T-helper 17 cell (primary cell): ENCODE measurements at places on chromosomes 1 and 21. TPM values are rescaled to one million over a fixed set of nuclear protein-coding genes. Genes with fewer than 3 reads are reported as not detected.
A peak's percentile ranks its signal among the peaks of the same experiment; 100 is the strongest.

Gene TESK2
- total RNA-seq = 6.5 TPM

Gene FASLG
- total RNA-seq = not detected

Gene PIK3R3
- 0.32 TPM for total RNA-seq

- peak overlapping the region; percentile 96 for H3K27ac ChIP-seq
- peaks cover 13% of the 10 kb centered on the region for H3K4me1 ChIP-seq
- H3K36me3 ChIP-seq = peaks cover 3% of the 10 kb centered on the region
- DNase-seq = no peak
- peak overlapping the region; percentile 100 for H3K4me3 ChIP-seq
Measured at GRCh38 chr1:150321826-150322166, 463 bp downstream of the PRPF3 start.

DNA sequence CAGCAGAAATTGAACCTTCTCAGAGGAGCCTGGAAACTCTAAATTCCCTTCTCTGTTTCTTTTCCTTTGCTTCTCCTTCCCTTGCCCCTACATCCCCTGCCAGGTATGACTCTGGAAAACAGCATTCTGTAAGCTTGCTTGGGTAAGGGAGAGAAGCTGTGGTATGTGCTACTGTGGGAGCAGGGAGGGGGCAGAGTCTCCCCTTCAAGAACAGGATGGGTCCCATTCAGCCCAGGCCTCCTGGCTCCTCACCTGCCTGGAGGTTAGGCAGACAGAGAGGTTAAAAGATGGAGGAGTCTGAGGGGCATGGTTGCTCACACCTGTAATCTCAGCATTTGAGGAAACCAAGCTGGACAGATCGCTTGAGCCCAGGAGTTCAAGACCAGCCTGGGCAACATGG is 40.6 kb upstream of the UBE2U start:
- no peak overlapping the region for H3K27ac ChIP-seq
- no peak overlapping the region for H3K4me3 ChIP-seq
- no peak for DNase-seq
- no peaks in the 10 kb centered on the region for H3K4me1 ChIP-seq

DNA sequence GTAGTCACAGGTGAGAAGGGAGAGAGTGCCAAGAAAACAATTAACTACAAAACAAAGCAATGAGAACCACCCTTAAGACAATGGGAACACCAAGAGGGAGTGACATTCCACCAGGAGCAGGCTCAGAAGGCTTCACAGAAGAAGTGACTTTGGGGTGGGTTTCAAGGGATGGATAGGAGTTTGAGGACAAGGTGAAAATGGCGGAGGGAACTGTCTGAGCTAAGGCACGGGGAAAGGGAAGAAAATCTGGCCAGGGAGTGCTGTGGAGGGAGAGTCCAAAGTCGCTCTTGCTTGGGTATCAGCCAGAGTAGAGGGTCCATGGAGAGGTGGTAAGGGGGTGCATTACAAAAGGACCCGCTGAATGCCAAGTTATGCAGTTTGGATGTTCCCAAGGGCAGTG is 87.3 kb downstream of the CAMK2N1 start:
- no peak overlapping the region for H3K27ac ChIP-seq
- peaks cover 4% of the 10 kb centered on the region for H3K4me1 ChIP-seq
- H3K36me3 ChIP-seq = peaks cover 5% of the 10 kb centered on the region
- peaks cover 52% of the 10 kb centered on the region for H3K27me3 ChIP-seq
- no peak overlapping the region for H3K4me3 ChIP-seq

GRCh38 chr21:37269481-37269880 is 2.3 kb upstream of the VPS26C start:
- peak overlapping the region; percentile 3 for H3K4me3 ChIP-seq
- peaks cover 3% of the 10 kb centered on the region for H3K36me3 ChIP-seq
- no peak for DNase-seq
- no peaks in the 10 kb centered on the region for H3K27me3 ChIP-seq

GRCh38 chr1:117562581-117563491 is 43.0 kb upstream of the TENT5C start:
- no peak overlapping the region for H3K4me3 ChIP-seq
- H3K27ac ChIP-seq = no peak overlapping the region
- no peak for DNase-seq
- no peaks in the 10 kb centered on the region for H3K36me3 ChIP-seq
- H3K27me3 ChIP-seq = peaks cover 5% of the 10 kb centered on the region
- H3K4me1 ChIP-seq = peaks cover 6% of the 10 kb centered on the region

GRCh38 chr1:82018319-82018718 is 217.6 kb downstream of the ADGRL2 start:
- no peaks in the 10 kb centered on the region for H3K27me3 ChIP-seq
- no peak for DNase-seq
- no peaks in the 10 kb centered on the region for H3K36me3 ChIP-seq
- no peak overlapping the region for H3K4me3 ChIP-seq
- H3K27ac ChIP-seq = no peak overlapping the region

DNA sequence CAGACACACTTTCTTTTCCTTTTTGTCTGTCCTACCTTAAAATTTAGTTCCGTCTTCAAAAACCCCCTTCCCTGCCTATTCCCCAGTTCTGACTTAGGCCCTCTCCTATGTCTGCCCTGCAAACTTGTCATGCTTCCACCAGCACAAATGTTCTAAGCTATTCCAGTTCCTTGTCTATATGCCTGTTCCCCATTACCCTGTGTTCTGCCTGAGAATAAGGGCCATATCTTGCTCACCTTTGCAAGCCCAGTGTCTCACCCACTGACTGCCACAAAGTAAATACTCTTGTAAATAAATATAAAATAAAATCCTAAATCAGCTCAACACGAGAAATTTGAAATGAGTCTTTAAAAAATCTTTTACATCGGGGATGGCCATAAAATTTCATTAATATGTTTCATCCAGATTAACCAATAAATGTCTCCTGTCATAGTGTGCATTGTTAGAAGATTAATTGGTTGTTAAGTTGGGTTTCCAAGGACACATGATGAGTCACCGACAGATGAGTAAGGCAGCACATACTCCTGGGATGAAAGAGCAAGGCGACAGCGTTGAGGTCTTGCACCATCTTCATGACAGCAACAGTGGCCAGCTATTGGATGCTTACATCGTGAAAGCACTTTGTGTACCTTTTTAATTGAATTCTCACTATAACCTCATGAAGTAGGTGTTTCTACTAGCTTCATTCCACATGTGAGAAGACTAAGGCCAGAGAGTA is 92.6 kb upstream of the NGF start:
- H3K4me1 ChIP-seq = no peaks in the 10 kb centered on the region
- peaks cover 30% of the 10 kb centered on the region for H3K27me3 ChIP-seq
- DNase-seq = no peak
- no peaks in the 10 kb centered on the region for H3K36me3 ChIP-seq
- no peak overlapping the region for H3K4me3 ChIP-seq
